Stimulated activated CD8-positive, alpha-beta memory T cell treated with anti-CD3 and anti-CD28 coated beads, Interleukin-15, amount 100 ng/mL, for 4 hours (primary cell): ENCODE measurements at places on chromosomes 4 and X.

DNA sequence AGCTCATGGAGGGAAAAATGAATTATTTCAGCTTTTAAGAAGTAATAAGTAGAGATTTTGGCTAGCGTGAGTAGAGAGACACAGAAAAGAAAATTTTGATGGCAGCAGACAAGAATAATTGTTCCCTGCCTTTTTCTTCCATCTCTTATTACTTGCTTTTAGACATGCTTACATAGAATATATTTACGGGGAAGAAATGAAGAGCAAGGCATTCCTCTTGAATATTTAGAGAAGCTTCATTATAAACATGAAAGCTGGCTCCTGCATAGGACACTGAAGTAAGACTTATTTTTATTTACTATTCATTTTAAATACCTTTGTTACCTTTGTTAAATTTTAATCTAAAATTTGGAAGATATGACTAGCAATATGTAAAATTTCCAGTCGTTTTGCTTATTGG lies 32.2 kb downstream of the DCK start:
- DNase-seq, result no peak

DNA sequence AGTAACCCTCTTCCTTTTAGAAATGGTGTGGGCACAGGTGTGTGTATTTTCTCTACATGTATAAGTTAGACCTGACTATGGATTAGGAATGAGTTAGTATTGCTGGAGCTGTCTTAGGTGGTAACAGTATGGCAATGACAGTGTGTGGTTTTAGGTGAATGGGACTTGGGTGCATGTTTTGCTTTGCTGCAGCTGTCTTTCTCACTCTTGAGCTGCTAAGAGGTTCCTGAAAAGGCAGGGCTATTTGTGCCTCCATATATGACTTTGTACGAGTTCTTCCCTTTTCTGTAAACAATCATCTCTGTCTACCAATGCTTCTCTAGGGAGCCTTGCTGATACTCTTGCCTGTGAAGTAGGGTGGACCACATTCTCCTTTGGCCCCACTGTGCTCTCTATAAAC lies 234.8 kb upstream of the HHIP start:
- no peak for DNase-seq

- no peak for DNase-seq
Measured at GRCh38 chr4:39406763-39407583, at the start of gene KLB. TSS of gene KLB (plus strand) at chr4:39406930. CDS start at chr4:39406950, 20 bp downstream.

GRCh38 chr4:165428957-165429356 lies 50.1 kb downstream of the CPE start:
- no peak for DNase-seq

- peak; percentile 50 for DNase-seq
Measured at GRCh38 chr4:108072300-108072699, 82.6 kb downstream of the HADH start.

GRCh38 chr4:306551-306961 lies 1.3 kb upstream of the ZNF732 start:
- DNase-seq, result no peak

DNA sequence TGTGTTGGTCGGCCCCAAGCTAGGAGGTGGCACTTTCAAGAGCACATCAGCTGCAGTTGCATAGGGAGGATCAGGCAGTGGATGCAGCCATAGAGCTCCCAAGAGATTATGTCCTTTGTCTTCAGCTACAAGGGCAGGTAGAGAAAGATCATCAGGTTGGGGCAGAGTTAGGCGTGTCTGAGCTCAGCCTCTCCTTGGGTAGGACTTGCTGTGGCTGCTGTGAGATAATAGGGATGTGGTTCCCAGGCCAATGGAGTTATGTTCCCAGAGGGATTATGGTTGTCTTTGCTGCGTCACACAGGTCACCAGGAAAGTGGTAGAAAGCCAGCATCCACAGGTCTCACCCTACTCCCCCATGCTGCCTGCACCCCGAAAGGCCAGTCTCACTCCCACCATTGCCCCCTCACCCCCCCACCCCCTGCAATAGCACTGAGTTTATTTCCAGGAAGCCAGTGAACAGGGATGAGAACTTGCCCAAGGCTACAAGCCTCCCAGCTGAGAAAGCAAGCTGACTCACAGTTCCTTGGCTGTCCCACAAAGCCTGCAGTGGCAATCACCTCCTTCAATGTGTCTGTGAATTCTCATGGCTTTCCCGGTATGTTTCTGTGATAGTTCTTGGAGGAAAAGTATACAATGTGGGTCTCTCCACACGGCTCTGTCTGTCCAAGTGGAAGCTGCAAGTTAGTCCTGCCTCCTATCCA lies 148.4 kb downstream of the STPG2 start:
- DNase-seq, result no peak

DNA sequence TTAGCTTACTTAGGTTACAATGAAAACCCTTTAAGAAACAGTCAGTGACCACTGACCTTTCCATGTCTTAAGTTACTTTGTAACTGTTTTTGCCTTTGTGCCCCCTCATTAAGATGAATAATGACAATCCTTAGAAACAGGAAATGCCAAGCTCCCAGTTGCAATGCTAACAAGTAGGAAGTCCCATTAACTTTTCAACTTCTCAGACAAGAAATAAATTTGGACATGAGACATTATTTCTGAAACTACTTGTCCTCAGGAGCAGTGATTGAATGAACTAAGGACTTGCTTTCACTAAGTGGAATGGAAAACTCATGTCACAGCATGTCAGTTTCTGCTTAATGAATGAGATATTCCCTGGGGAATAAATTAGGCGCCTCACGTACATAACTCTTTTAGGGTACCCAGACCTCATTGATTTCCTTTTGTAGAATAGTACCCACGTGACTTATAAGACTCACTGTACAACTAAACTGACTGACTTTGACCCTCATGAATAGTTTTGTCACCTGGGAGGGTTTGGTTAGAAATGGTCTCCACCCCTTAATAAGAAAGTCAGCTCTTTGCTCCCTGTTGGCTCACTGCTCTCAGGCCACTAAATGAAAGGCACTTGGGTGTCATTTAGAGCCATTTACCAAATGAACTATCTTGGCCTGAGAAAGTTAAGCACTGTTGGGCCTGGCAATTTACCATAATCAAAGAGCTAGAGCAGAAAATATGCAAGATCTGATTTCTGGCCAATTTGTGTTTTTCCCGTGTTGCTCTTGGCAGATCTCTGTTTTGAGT lies 383.9 kb downstream of the RPA4 start:
- DNase-seq, result no peak

DNA sequence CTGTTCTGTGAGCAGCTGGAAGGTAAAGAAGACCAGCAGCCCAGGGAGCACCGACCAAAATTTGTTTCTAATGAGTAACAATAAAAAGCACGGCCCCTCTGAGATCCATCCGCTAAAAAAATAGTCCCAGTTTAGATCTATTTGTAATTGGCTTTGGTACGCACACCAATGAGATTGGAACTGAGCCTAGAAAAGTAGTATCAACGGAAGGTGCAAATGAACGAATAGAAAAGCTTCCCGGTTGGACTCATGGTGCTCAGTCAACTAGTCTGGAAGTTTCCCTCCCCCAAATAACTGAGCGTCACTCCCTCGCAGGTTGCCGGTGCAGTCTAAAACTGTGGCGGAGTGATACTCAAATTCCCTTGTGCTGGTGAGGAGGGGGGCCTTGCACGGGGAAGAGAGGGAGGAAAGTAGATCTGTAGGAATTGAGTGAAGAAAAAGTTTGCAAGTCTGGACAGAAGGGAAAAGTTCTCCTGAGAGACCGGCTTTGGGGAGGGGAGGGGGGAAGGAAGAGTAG lies at the start of gene COL4A5:
COL4A5 (plus strand) TSS at position 413 of the 517 bp plus-strand sequence. CDS start 288 bp downstream, outside the sequence.
- no peak for DNase-seq

DNA sequence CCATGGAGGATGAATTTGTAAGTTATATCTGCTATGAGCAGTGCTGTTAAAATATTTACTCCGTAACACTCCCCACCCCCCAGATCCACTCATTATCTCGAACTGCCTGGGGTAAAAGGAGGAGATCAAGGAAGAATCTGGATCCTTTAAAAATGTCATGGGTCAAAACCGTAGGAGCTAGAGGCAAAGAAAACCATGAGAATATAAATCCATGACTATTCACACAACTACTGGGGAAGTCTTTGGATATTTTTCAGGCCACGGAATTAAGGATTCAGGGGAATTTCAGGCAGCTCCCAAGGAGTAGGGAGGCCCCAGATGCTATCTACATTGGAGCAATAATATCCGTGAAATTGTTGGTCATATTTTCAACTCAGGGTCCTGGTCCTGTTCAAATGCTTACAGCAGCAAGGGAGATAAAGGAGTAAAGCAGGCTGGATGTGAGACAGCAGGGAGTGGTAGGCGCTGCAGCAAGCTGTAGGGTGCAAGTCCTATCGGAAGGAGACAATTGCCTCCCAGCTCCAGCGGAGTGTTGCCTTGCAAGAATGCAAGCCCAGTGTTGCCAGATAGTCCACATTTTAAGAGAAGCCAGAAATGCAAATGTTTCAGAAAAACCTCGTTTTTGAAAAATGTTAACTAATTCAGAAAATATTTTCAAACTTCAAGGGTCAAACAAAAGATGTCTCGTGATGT lies 116.2 kb upstream of the KIT start:
- no peak for DNase-seq

GRCh38 chr4:73013310-73013709 lies 56.2 kb downstream of the COX18 start:
- no peak for DNase-seq

DNA sequence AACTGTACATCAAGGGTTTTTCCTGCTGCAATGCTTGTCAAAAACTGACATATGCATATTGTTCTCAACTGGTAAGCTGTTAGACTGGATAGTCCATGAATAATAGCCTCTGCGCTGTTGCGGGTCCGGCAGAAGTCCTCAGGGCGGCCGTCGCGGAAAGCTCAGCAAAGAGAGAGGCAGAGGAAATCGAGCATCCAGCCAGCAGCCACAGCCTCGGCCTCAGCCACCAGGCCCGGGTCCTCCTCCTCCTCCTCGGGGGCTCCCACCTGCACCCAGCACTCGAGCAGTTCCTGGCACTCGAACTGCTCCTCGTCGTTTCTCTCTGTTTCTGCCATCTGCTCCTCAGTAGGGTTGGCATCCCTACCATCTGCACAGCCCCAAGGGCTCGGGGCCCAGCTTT lies 53.7 kb downstream of the UPRT start:
- no peak for DNase-seq

GRCh38 chrX:32778965-32779364 lies 432.4 kb downstream of the DMD start:
- DNase-seq, result no peak

GRCh38 chrX:40007756-40008705 lies 89.7 kb downstream of the BCOR start:
- no peak for DNase-seq

DNA sequence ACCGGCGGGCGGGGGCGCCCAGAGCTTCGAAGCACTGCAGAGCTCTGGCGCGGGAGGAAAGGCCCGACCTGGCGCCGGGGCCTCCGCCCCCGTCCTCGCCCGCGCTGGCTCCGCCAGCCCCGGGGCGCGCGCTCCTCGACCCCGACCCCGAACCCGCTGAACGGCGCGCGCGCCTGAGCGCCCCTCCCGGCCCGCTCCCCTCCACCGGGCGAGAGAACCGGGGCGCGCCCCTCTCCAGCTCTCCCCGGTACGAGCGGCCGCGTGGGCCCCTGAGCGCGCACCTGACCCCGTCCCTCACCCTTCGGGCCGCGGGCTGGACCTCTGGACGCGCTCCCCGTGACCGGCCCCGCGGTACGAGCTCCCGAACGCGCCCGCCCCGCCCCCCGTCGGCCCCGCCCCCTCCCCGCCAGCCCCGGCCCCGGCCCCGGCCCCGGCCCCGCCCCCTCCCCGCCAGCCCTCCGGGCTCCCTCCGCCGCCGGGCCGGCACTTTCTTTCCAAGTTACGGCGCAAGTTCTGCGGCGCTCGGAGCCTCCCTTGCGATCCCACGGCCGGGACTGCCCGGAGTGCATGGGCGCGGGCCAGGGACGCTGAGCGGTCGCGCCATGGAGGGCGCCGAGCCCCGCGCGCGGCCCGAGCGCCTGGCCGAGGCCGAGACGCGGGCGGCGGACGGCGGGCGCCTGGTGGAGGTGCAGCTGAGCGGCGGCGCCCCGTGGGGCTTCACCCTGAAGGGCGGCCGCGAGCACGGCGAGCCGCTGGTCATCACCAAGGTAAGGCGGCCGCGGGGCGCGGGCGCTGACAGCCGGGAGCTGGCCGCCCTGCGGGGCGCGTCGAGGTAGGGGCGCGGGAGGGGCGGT lies at the start of gene SHROOM2:
SHROOM2 (plus strand) TSS at position 486 of the 854 bp plus-strand sequence; CDS start at position 603, 117 bp downstream.
- DNase-seq, result no peak

- DNase-seq, result no peak
Measured at GRCh38 chr4:26020083-26020668, 106.2 kb downstream of the SMIM20 start.

GRCh38 chr4:151721466-151721865 lies 39.3 kb downstream of the GATB start:
- DNase-seq, result no peak

- DNase-seq, result no peak
Measured at GRCh38 chr4:2929469-2929868, 33.7 kb downstream of the NOP14 start.

GRCh38 chr4:39528061-39528465 lies 824 bp upstream of the UGDH start:
- DNase-seq, result peak; percentile 1

DNA sequence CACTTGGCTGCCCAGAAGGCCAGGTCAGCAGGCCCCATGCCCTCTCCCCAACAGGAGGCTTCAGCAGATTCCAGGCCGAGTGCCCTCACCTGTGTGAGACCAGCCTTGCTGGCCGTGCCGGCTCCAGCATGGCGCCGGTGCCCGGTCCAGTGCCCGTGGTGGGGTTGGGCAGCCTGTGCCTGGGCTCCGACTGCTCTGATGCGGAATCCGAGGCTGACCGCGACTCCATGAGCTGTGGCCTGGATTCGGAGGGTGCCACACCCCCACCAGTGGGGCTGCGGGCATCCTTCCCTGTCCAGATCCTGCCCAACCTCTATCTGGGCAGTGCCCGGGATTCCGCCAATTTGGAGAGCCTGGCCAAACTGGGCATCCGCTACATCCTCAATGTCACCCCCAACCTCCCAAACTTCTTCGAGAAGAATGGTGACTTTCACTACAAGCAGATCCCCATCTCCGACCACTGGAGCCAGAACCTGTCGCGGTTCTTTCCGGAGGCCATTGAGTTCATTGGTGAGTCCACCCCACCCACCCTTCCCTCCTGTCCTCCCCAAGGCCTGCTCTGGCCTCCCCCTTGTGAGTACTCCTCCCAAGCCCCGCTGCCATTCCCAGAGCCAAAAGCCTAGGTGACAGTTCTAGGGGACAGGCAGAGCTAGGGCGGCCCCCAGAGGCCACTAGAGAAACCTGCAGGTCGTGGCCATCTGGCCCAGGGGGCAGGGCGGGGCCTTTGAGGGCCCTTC lies 2.3 kb downstream of the DUSP9 start:
- no peak for DNase-seq

DNA sequence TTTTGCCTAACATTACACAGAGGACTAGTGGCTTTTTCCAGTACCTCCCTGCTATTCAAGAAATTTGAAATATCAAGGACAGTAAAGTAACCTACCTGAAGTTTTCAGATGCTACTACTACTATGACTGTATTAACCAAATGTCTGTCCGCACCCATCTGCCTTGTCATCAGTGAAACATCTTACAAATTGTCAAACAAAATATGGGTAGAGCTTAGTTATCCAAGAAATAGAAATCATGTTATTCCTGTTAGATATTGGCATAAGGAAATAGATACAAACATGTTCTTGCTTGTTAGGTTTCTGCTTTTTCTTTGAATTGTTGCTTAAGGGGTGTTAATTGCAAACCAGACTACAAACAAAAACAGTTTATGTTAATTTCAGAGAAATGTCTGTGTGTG lies 63.9 kb downstream of the PLS3 start:
- DNase-seq, result no peak
